Thoracic aorta (tissue), 2 donors: ENCODE measurements at places on chromosomes 12 and 14.

DNA sequence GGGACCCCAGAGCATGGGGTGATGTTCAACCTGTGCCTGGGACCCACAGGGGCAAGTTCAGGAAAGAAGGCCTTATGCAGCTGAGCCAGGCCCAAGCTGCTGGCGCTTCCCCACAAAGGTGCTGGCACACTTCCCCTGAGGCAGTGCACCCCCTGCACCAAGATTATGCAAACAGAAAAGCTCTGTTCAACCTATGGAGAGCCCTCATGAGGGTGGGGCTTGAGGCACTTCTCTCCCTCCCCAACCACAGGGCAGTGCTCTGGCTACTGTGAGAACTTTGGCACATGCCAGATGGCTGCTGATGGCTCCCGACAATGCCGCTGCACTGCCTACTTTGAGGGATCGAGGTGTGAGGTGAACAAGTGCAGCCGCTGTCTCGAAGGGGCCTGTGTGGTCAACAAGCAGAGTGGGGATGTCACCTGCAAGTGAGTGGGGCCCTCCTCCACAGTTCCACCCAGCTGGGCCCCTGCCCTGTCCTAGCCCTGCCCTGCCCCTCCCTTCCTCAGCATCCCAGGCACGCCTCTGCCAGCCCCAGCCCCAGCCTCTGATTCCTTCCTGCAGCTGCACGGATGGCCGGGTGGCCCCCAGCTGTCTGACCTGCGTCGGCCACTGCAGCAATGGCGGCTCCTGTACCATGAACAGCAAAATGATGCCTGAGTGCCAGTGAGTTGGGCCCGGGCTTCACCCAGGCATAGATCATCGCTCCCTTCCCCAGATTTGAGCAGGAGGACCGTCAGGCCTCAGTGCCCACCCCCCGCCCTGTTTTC, 5.5 kb upstream of the NXPH4 start:
- no peak for DNase-seq
- peak overlapping the region; percentile 59 for H3K27ac ChIP-seq
- H3K4me3 ChIP-seq: no peak overlapping the region
- peaks cover 54% of the 10 kb centered on the region for H3K4me1 ChIP-seq

DNA sequence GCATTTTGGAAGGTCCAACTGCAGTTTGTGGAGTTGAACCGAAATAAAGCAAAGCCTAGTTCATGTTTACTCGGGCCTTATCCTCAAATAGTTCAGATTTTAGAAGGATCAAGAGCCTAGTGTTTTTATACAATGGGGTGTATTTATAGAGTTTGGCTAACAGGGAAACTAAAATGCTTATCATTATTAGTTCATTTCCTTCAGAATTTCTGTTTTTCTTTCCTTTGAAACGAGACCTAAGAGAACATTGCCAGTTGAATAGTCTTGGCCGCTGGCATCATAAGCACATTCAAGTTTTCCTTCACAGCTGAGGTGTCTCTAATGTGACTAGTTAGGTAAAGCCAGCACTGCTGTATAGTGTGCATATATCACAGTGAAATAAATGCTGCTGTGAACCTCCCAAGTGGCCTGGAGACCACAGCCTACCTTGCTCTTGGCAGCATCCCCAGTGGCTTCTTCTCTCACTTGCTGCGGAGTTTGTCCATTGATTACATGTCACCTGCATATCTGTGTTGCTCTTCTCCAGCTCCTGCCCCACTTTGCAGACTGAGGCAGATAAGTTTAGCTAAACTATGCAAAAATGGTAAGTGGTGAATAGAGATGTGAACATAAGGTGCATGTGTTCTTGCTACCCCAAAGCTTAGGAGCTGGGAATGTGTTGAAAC, 88.8 kb downstream of the ANO6 start:
- H3K27ac ChIP-seq: peak overlapping the region; percentile 90
- peaks cover 68% of the 10 kb centered on the region for H3K4me1 ChIP-seq
- H3K36me3 ChIP-seq: no peaks in the 10 kb centered on the region
- DNase-seq: no peak
- peak overlapping the region; percentile 36 for H3K4me3 ChIP-seq

DNA sequence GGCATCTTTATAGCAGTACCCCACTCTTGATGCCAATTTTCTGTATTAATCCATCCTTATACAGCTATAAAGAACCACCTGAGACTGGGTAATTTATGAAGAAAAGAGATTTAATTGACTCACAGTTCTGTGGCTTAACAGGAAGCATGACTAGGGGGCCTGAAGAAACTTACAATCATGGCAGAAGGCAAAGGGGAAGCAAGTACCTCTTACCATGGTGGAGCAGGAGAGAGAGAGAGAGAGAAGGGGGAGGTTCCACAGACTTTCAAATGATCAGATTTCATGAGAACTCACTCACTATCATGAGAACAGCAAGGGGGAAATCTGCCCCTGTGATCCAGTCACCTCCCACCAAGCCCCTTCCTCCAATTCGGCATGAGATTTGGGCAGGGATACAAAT, 84.4 kb downstream of the SLC24A4 start:
- no peaks in the 10 kb centered on the region for H3K36me3 ChIP-seq
- H3K4me1 ChIP-seq: peaks cover 7% of the 10 kb centered on the region

DNA sequence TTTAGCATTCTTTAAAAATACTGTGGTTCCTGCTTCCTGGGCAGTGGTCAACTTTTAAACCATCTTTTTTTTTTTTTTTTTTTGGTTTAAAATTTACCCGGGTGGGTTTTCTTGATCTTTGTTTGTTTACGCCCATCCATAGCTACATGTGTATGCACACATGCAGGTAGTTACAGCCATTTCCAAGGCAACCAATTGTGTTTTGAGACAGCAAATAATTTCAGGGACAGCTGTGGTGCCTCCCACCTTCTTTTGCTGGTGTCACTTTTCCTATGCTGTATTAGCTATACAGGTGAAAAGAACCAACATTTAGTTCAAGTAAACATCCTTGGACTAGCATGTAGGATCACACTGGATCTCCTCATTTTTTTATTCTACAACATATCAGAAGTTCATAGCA, 52.0 kb upstream of the PSMA6 start:
- H3K4me1 ChIP-seq: peaks cover 10% of the 10 kb centered on the region
- no peak for DNase-seq
- no peak overlapping the region for H3K27ac ChIP-seq
- no peaks in the 10 kb centered on the region for H3K27me3 ChIP-seq

DNA sequence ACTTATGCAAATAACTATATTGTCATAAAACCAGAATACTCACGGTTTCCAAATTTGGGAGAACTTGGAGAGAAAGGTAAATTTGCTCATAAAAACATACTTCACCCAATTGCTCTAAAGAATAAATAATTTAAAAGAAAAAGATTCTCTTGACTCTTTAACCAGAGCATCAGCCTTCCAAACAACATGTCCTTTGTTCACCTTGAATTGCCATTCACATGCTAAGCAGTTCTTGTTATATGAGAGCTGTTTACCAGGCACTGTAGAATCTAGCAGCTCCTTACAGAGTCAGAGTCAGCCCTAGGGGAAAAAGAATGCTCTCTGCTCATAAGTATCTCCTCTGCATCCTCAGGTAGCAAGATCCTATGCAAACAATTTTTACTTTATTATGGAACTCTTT, 10.2 kb downstream of the SLCO1A2 start:
- H3K36me3 ChIP-seq: no peaks in the 10 kb centered on the region
- H3K4me3 ChIP-seq: no peak overlapping the region
- no peaks in the 10 kb centered on the region for H3K4me1 ChIP-seq
